Ovary (tissue), 10 donors: ENCODE measurements at places on chromosomes 5 and 9.

DNA sequence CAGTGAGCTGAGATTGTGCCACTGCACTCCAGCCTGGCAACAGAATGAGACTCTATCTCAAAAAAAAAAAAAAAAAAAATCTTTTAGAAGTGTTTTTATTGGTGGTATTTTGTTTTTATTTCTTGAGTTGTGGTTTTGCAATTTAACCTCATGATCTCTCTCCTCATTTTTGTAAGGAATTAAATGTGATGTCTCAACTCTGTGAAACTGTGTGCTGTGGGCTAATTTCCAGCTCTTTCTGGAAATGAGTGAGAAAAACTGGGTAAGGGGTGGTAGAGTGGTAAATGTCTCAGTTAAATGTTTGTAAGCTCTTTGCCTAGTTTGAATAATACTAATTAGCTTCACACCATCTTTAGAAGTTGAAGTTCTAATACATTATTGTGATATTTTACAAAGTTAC lies 29.0 kb downstream of the ACO1 start:
- DNase-seq, result no peak

DNA sequence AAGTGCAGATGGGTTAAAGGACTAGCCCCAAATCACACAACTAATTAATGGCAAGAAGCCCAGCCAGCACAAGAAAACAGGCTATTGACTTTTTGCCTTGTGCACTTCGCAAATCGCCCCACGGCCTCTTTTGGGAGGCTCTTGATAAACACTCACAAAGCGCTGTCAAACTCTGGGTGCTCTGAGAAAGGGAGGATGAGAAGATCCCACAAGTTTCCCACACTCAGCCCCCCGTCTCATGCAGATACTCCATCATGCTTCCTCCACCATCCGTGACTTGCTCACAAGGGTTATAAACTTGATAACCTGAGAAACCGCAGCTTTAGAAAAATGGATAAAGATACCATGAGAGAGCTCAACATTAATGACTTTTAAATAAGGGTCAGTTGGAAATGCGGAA lies 219.7 kb downstream of the EBF1 start:
- no peak for DNase-seq

DNA sequence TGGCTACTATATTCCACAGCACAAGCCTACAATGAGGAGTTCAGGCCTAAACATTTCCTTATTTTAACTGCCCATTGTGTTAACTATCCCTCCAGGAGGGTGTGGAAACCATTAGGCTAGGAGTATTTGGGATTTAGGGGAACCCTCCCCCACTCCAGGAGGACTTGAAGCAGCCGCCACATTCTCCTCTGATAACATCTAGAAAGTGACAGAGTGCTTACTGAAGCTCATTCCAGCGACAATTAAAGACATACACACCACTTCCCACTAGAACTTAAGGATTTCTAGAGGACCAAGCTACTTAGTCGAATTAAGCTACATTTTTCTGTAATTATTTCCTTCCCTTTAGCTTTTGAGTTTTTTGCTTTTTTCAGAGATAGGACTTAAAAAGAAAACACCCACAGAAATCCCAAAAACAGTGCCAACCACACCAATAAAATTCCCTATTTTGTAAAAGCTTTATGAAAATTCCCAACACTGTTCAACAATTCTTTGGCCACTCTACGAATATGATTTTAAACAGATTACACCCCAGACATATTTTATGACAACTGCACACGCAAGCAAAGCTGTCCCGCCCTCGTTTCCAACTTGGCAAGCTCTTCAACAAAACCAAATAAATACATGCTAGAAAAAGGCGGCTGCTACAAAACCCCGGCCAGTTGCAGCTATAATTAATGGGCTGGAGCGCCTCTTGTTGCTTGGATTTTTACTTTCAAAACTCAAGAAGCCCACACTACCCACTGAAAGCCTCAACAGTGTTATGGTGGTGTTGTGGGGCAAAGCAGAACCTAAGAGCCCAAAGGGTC lies 4.5 kb downstream of the ROR2 start:
- peak; percentile 72 for DNase-seq

DNA sequence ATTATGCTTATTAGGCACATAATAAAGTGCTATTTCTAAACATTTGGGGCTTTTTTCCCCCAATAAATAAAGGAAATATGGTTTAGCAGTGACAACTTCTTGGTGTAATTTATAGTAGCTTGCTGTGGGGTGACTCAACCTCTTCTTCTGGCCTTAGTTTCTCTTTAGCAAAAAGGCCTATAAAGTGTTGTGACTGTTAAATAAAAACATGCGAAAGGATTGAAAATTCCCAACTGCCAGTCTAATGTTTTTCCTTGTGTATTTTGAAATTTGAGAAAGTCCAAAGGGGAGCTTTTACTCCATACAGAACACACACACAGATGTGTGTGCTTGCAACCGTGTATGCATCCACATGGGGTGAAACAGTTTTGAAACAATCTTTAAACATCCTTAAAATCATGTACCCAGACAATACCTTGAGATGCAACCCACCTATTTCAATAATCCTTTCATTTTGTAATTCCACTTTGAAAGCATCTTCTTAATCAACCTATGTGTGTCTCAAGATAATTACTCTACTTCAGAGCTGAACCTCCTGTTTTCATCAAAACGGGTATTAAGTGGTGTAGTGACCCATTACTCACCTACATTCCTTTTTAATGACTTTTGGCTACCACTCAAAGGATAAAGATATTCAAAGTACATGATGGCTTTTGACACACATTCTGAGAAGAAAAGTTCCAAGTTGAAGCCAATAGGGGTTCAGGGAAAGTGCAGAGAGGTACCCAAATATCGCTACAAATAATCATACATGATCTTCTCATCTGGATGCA lies 123.8 kb downstream of the DROSHA start:
- no peak for DNase-seq

DNA sequence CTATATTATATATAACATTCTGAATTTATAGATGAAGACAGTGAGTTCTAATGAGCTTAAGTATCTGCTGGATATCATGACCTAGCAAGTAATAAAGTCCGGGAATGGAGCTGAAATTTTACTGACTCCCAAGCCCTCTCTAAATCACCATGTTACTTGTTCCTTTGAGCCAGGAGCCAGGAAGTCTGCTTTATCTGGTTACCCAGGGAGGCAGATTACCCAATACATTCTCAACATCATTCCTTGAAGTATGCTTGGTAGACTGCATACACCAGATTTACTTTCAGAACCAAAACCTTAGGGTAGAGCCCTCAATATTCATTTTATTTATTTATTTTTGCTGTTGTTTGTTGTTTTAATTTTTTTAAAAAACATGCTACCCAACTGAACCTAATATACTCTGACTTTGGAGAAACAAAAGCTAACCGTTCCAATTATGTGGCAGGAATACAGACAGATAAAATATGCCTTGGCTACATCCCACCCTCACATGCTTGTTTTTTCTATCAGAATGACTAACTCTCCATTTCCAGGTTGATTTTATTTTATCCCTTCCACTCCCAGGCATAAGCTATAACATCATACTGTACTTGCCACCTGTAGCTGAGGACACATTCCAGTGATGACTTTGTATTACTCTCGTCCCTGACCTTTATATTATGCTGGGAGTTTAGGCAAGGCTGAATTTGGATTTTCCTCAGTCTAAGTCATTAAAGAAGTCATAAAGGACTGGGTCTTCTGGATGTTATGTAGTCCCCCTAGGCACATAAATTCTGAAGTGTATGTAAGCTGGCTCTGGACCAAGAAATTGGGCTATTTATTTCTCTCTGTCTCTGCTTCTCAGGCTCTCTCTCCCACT lies 82.0 kb downstream of the YIPF5 start:
- no peak for DNase-seq

GRCh38 chr5:177478711-177479646 lies 5.5 kb upstream of the DBN1 start:
- peak; percentile 76 for DNase-seq

DNA sequence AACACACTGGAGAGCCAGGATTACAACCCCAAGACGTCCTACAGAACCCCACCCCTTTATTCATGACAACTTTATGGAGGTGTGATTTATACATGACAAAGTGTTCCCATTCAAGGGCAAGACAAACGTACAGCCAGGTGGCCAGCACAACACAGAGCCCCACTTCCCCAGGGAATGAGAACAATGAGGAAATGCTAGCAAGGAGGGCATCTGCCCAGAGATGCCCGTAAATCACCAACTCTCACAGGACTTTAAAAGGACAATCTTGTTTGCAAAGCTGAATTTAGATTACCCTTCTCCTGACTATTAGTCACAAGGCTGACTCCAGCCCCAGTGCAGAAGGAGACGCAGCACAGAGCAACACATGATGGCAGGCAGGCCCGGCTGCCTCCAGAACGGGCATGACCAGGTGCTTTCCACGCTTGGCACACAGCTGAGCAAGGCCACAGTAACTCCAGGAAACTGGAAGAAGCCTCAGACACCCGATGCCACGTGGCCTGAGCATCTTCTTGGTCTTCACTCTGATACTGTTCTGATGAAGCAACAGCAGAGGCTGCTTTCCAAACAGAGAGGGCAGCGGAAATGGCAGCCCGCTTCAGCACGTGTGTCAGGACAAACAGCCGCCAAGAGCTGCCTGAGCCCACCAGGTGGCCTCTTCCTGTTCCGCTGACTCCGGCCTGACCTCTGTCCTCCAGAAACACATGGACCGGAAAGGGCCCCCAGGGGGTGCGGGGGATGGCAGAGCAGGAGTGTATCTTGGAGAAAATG lies 51.4 kb downstream of the ROR2 start:
- DNase-seq, result no peak

DNA sequence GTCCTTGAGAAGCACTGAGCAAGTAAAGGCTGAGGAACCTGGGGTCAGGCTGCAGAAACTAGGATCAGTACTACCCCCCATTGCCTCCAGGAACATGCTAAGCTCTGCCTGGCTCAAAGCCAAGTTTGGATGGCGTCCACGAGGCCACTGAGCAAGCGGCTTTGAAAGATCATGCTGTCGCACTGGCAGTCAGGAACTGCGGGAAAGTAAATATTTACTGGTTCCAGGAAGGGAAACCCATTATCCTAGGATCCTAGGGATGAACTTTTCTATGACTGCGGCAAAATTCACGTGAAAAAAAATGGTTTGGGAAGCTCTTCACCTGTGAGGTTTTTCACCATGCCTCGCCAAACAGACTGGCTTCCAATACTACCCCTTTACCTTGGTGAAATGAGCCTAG lies 75.3 kb upstream of the PJA2 start:
- DNase-seq, result no peak

GRCh38 chr5:27652505-27652904 lies 614.1 kb upstream of the CDH9 start:
- DNase-seq, result no peak

GRCh38 chr5:179914032-179914755 lies 6.5 kb upstream of the TBC1D9B start:
- DNase-seq, result no peak

GRCh38 chr9:136858844-136859757 lies 7.0 kb downstream of the MAMDC4 start:
- peak; percentile 54 for DNase-seq

DNA sequence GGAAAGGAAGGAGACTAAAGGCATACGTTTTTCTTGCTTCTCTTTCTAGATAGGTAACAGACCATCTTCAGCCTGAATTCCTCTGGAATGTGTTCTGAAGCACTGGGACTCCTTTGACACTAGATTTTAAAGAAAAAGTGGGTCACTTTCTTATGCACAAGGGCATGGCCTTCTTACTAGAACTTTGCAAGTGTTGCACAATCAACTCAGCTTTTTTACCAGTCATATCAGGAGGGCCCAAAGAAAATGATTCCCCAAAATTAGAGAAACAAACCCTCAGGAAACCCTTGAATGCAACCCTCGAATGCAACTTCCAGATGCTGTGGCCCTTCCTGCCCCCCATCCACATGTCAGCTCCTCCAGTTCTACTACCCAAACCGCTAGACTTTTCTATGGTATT lies 93.9 kb downstream of the YTHDC2 start:
- DNase-seq, result no peak

GRCh38 chr9:106038266-106039001 lies 344.1 kb downstream of the TMEM38B start:
- no peak for DNase-seq

GRCh38 chr5:123125962-123126732 lies 37.1 kb downstream of the PRDM6 start:
- DNase-seq, result no peak

- DNase-seq, result no peak
These were observed 75.4 kb downstream of the SLC38A9 start for GRCh38 chr5:55636683-55637082.

- no peak for DNase-seq
These were observed 7.6 kb downstream of the SHB start for GRCh38 chr9:38061326-38061977.

DNA sequence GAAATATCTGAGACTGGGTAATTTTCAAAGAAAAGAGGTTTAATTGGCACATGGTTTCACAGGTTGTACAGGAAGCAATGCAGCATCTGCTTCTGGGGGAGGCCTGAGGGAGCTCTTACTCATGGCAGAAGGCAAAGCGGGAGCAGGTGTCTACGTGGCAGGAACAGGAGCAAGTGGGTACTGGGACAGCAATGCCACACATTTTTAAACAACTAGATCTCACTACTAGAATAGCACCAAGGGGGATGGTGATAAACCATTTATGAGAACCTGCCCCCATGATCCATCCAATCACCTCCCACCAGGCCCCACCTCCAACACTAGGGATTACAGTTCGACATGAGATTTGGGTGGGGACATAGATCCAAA lies 47.6 kb upstream of the HOMER1 start:
- DNase-seq, result no peak
